A549 treated with dexamethasone at 1 μM for 4 hours (cell line): ENCODE measurements at places on chromosomes 1 and 21. TPM values are rescaled to one million over a fixed set of nuclear protein-coding genes. Genes with fewer than 3 reads are reported as not detected.

AKR7A3 gene
- total RNA-seq, result 0.07 to 0.16 TPM (median 0.13 TPM) in 5 replicates

RGS8 gene
- total RNA-seq, result not detected in 5 replicates

H6PD gene
- 5.0 to 9.6 TPM (median 7.9 TPM) in 5 replicates for total RNA-seq

BTF3L4 gene
- 29.0 to 44.2 TPM (median 30.8 TPM) in 5 replicates for total RNA-seq

TMEM240 gene
- 0.20 to 0.52 TPM (median 0.37 TPM) in 5 replicates for total RNA-seq

MAP10 gene
- total RNA-seq, result 0.64 to 1.0 TPM (median 0.98 TPM) in 5 replicates

OMA1 gene
- total RNA-seq, result 6.1 to 7.3 TPM (median 6.9 TPM) in 5 replicates

CHODL gene
- 0.03 TPM in 1 of 5 replicates, not detected in the others for total RNA-seq

EFCAB7 gene
- 2.0 to 2.7 TPM (median 2.4 TPM) in 5 replicates for total RNA-seq

MSH4 gene
- total RNA-seq, result 0.02 to 0.03 TPM in 2 of 5 replicates, not detected in the others

FLG2 gene
- not detected in 5 replicates for total RNA-seq

PADI6 gene
- total RNA-seq, result not detected in 5 replicates

RNU1-3 gene
- total RNA-seq, result 10.6 TPM in 1 of 5 replicates, not detected in the others
